Lung (tissue), 17 donors: ENCODE measurements at places on chromosomes 12 and 14.
A peak's percentile ranks its signal among the peaks of the same experiment; 100 is the strongest.

GRCh38 chr12:56021889-56022497 lies 1.1 kb downstream of the IKZF4 start:
- peak; percentile 34 for DNase-seq

DNA sequence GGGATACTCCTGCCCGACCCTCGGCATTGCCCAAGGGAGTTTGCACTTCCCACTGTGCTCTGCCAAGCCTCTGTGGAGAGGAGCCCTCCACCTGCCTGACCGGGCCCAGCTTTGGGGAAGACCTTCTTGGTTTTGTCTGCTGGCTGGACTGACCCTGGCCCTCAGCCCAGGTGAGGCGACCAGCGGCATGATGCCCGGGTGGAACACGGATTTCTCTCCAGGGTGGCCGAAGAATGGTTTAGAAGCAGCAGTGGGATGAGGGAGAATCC lies 15.6 kb downstream of the ZBTB42 start:
- DNase-seq: no peak

- no peak for DNase-seq
Measured at GRCh38 chr12:121905746-121906145, 12.6 kb upstream of the CFAP251 start.

- peak; percentile 25 for DNase-seq
Measured at GRCh38 chr14:93331002-93331727, 1.7 kb downstream of the BTBD7 start.

GRCh38 chr12:103043531-103044486 lies 86.3 kb downstream of the ASCL1 start:
- DNase-seq: no peak

DNA sequence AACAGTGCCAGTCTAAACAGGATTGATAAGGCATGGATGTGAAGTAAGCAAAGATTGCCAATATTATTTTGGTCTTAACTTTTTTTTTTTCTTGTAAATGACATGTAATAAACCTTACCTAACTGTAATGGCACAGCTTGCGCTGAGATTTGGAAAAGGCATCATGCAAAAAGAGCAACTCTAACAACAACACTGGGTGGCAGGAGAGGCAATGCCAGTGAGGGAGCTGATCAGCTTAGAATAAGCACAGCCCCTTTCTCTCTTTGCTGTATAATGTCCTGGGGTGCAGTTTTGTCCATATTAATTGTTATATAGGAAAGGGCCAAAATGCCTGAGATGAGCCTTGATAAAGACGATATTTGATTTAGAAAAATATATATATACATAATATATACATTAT lies 1589.7 kb upstream of the FLRT2 start:
- no peak for DNase-seq

- DNase-seq: no peak
Measured at GRCh38 chr12:106924268-106924861, 31.3 kb upstream of the TMEM263 start.

DNA sequence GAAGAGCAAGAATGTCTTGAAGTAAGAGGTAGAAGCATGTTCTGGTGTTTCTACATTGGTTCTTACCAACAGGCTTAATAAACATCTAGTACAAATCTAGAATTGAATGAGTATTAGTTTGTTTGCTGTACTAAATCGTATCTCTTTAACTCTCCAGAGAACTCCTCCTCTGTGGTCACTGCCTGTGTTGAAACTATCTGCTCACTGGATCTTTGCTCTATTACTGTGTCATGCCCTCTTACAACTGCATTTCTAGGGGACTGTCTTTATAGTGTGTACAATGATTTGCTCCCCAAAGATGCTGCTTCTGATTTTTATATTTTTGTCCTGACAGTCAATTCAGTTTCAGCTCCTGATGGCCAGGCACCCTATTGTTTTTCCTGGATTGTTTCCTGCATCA lies 50.1 kb upstream of the E2F7 start:
- DNase-seq: no peak

DNA sequence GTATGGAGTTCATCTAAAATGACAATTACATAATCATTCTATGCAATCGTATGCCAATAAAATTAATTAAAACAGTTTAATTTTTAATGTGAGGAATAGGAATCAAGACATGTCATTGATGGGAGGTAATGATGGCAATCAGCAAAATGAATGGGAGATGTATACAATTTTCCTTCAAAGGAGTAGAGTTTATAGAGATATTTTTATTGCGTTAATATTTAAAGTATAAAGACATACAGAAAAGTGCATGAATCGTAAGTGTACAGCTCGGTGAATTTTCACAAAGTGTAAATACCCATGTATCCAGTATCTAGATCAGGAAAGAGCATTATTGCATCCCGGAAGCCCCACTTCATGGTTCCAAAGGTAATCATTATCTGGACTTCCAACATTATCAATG lies 1.2 kb downstream of the MIPOL1 start:
- DNase-seq: no peak

DNA sequence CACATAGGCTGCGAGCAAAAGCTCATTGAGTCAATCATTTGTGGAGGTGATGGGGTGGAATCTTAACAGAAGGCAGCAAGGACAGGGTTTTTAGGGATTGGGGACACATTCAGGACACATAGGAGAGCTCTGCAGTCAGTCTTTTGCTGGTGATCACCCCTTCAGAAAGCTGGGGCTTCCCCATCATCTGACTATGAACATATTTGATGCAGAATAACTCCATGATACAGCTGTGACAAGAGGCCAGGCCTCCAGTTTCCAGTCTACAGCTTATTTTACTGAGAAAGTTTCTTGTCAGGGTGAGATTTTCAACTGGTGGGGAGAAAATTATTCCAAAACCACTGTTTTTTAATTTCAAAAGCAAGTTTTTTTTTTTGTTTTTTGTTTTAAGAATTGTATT lies 134.2 kb downstream of the TMEM30B start:
- no peak for DNase-seq

GRCh38 chr14:71532790-71533189 lies 399.4 kb upstream of the RGS6 start:
- DNase-seq: no peak

GRCh38 chr14:76313852-76314251 lies 62.1 kb upstream of the ESRRB start:
- no peak for DNase-seq

DNA sequence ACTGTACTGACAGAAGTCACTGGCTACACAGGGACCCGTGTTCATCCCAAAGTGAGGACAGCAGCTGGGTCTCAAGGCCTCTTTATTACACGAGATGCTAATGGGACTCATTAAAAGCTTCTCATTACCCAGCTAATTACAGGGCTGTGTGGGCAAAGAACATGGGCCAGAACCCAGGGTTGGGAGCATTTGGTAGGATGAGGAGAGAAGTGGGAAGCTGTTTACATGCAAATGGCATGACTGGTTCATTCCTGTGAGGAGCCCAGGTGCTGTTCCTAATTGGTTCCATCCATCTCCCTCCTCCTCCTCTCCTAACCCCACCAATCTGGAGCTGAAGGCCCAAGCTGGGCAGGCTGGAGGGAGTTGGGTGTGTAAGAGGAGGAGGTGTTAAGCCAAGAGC lies 8.9 kb upstream of the TAC3 start:
- no peak for DNase-seq

- no peak for DNase-seq
Measured at GRCh38 chr12:29943683-29944082, 159.9 kb upstream of the TMTC1 start.

GRCh38 chr12:117134059-117134458 lies 34.8 kb upstream of the TESC start:
- DNase-seq: no peak

GRCh38 chr12:11946161-11946560 lies 124.6 kb upstream of the BCL2L14 start:
- DNase-seq: no peak

DNA sequence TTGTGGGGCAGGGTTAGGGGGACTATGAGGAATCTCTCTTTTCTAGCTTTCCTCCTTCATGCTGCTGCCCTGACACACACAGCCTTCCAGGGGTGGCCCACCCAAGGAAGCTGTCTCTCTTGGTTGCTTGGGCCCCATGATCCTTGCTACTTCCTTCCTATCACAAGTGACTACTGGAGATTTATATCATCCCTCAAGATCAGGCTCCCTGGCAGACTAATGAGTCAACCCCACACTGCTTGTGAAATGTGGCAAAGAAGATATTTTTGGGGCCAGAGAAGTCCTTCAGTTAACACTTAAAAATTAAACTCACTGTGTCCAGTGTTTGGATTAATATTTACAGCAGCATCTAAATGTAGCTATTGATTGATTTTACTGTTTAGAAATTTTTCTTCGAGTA lies 1.5 kb downstream of the OR4E1 start:
- no peak for DNase-seq

- DNase-seq: no peak
Measured at GRCh38 chr12:90028635-90029051, 320.0 kb upstream of the ATP2B1 start.

GRCh38 chr14:90962505-90963109 lies 97.8 kb downstream of the RPS6KA5 start:
- no peak for DNase-seq

- DNase-seq: no peak
Measured at GRCh38 chr12:98121963-98122362, 393.4 kb upstream of the TMPO start.

GRCh38 chr12:31259136-31259886 lies 66.6 kb downstream of the SINHCAF start:
- DNase-seq: no peak

- no peak for DNase-seq
Measured at GRCh38 chr12:21614506-21614905, 9.9 kb upstream of the GYS2 start.

DNA sequence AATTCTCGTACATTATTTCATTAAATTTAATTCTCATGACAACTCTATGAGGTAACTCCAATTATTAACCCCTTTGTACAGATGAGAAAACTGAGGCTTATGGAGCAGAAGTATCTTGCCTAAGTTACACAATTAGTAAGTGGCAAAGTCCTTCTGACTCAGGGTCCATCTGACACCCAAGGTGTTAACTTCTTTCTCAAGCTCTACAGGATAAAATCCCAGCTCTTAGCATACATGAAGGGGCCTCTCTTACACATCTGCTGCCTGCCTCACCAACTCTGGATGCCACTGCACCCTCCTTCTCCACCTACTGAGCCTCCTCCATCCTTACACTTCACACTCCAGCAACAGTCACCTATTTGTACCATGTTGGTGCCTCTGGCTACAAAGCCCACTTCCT lies 4.3 kb upstream of the KRT72 start:
- DNase-seq: no peak

DNA sequence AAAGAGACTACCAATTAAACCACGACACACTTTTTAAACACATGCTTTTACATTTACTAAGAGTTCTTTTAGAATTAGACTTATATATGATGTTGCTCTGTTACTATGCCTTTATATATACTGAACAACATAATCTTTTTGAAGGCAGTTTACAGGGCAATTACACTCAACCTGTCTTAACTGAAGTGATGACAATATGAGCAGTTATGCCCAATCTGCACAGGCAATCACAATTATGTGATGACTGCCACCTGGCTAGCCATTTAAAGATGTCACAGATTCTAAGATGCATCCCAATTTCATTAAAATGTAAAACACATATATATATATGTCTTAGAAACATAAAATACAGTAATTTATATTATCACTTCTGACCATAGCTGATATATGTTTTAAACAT lies 112.6 kb downstream of the STXBP6 start:
- no peak for DNase-seq

DNA sequence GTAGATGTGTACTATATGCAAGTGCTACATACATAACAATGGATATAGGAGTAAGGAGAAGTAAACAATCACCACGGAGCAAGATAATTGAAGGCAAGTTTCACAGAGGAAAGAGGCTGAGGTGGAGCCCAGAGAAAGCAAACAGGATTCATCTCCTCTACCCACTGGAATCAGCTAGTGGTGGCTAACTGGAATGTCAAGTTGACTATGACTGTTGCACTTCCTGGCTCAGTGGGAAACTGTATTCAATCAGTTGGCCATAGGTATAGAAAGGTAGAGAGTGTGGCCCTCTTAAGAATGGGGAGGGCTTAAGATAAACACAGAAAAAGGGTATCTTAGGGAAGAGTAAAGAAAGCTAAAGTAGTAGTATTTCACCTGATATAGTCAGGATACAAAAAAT lies 62.4 kb downstream of the MAP4K5 start:
- no peak for DNase-seq

GRCh38 chr14:96470331-96470730 lies 31.9 kb upstream of the PAPOLA start:
- DNase-seq: no peak

DNA sequence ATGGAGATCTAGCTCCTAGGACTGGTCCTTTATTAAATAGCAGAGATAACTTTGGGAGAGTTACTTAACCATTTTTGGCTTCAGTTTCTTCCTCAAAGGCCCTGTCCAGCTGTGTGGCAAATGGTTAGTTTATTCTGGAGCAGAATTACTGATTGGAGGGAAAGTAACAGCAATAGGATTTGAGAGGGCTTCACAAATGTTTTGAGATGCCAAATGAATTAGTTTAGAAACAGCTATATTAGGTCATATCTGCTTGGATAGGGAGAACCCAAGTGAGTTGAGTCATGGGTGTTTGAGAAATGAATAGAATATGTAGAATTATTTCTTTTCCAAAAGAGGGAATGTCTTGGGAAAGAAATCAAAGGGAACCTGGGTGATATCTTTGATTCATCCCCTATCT lies 17.5 kb downstream of the RASSF3 start:
- peak; percentile 55 for DNase-seq

- DNase-seq: no peak
Measured at GRCh38 chr14:94660306-94660946, 48.2 kb downstream of the SERPINA3 start.

DNA sequence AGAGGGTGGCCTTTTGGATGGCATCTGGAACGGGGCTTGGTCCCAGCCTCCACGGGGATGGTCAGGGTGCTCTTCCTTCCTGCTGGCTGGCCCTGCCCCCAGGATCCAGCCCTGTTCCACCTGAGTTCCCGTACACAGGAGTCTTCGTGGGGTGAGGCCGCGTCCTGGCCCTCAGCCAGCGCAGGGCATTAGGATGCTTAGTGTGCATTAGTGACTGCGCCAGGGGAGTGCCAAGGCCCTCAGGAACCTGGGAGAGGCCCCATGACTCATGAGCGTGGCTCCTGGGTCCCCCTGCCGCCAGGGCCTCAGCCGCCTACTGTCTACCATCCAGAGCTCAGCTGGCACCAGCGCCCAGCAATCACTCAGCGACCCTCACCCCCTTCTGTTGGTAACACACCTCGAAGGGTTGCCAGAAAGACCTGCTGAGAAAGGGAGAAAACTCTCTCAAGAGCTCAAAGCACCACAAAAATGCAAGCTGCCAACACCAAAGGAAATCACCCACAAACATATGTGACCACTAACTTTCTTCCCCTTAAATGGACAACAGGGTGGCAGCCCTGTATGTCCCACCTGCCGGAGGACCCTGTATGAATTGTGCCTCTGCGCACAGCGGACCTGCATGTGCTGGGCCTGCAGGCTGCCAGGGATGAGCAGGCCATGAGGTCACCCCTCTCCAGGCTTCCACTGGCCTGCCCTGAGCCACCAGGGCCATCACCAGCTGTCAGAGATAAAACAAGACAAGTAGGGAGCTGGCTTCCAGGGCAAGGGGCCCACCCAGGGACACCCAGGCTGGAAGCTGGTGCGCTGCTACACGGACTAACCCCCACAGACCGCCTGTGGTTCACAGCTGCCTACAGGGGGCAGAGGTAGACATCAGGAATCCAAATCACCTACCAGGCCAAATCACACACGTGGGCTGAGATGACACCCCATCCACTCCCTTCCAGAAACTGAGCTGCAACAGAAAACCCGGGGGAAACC lies 28.7 kb downstream of the CCDC85C start:
- peak; percentile 35 for DNase-seq

- DNase-seq: peak; percentile 39
Measured at GRCh38 chr14:20630340-20631022, 11.0 kb downstream of the OR6S1 start.

GRCh38 chr14:79597566-79597965 lies 613.7 kb downstream of the DIO2 start:
- DNase-seq: no peak

GRCh38 chr14:91885113-91885712 lies 17.9 kb upstream of the TC2N start:
- no peak for DNase-seq
